GM06990 (cell line): ENCODE measurements at places on chromosomes 3 and 15.

- no peak for DNase-seq
These were observed 56.1 kb upstream of the RAD18 start for GRCh38 chr3:9019259-9019961.

GRCh38 chr3:58073301-58074108, 65.3 kb downstream of the FLNB start:
- DNase-seq, result no peak

DNA sequence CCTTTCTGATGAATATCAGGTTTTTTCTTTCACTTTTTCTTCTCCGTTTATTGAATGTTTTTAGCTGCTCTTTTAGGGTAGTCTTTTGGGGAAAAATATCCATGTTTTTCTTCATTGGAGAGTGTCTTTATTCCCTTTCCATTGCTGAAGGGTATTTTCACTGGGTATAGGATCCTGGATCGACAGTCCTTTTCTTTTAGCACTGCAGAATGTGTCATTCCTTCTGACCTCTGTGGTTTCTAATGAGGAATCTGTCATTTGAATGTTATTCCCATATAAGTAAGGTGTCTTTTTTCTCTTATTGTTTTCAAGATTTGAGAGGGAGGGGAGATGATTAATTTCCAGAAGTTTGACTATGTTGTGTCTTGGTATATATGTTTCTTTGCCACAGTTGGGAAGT, 96.8 kb downstream of the BBX start:
- no peak for DNase-seq

GRCh38 chr15:41930221-41930866, 36.5 kb upstream of the SPTBN5 start:
- DNase-seq, result no peak

DNA sequence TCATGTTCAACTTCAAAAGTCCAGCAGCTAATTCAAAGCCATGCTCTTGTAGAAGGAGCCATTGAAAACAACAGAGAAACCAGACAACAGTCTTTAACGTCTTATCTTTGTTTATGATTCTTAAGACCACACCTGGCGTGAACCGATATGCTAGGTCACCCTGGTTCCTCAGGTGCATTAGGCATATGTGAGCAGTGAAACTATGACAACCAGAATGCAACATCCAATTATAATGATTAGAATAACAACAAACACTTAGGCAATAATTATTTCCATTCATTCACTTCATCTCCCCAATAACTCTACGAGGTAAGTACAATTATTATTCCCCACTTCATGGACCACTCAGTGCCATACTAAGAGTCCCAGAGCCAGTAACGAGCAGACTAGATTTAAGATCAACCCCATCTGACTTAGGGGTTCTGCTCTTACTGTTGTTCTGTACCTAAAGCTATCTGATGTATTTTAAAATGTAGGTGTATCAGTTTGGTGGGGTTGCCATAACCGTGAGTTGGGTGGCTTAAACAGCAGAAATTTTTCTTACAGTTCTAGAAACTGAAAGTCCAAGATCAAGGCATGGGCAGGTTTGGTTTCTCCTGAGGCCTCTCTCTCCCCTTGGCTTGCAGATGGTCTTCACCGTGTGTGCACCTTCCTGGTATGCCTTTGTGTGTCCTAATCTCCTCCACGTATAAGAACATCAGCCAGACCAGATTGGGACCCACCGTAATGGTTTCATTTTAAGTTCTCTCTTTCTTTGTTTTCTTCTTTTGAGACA, 997.8 kb upstream of the CFAP20DC start:
- DNase-seq, result no peak

DNA sequence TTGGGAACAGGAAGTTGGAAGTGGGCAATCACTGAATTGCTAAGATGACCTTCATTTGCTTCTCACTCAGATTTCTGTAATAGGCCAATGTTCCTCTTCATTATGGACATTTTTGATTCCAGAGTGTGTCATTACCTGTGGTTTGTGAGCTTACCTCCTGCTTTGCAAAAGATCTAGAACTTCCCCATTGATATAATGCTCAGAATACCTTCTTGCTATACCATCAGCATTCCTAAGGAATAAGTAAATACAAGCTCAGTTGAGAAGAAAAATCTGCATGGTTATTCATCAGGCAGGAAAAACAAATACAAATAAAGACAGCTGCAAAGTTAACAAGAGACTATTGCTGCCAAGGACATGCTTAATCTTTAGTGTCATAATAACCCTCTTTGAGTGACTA, 5.6 kb upstream of the RPL14 start:
- no peak for DNase-seq

DNA sequence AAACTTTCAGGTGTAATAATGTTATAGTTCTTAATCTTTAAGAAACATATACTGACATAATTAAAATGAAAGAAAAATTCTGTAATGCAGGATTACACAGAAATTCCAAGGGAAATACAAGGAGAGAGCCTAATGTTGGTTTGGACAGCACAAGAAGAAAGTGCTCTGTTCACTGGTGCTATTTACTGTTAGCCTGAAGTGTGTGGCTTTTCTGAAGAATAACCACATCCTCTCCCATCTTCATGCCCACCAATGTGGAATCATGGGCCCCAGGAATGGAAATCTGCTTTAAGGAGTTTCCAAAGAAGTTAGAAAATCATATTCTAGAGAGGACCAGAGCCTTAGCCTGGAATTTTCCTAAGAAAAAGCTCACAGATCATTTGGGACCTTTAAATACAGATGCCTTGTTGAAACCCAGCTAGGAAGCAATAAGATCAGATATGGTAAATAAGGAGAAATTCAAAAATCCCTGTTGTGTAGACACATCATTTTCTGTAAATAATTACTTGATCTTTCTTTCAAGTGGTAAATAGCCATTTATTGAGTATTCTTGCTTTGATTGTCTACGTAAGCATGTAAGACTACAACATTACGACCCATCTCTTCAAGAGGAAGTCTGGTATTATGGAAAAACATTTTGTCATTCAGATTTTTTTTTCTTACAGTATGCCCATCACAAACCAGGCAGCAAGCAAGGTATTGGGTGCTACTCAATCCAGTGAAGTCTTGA, 10.3 kb upstream of the USP50 start:
- DNase-seq, result no peak

DNA sequence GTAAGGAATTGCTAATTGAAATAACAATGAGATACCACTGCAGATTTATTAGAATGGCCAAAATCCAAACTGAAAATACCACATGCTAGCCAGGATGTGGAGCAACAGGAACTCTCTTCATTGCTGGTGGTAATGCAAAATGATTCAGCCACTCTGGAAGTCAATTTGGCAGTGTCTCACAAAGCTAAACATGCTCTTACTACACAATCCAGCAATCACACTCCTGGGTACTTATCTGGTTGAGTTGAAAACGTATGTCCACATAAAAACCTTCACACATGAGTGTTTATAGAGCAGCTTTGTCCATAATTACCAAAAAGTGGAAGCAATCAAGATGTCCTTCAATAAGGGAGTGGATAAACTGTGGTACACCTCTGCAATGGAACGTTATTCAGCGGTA, 113.3 kb downstream of the SMAD6 start:
- no peak for DNase-seq

GRCh38 chr3:133588035-133588434, 14.5 kb downstream of the CDV3 start:
- DNase-seq, result no peak

DNA sequence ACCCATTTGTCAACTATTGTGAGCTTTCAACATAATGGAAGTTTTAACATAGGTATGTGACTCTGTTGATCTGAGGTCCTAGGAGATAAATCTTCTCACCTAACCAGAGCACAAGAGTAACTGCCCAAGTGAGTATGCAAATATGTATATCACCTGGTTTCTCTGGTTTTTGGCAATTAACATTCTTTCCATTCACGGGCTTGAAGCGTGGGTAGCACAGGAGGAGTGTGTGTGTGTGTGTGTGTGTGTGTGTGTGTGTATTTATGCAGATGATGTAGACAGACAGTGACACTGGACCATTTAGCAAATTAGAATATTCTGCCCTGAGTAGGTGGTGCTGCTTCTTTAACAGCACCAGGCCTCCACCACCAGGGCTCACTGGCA, 15.0 kb downstream of the EPHB1 start:
- DNase-seq, result no peak

GRCh38 chr3:106805625-106806024, 571.6 kb upstream of the CCDC54 start:
- no peak for DNase-seq

DNA sequence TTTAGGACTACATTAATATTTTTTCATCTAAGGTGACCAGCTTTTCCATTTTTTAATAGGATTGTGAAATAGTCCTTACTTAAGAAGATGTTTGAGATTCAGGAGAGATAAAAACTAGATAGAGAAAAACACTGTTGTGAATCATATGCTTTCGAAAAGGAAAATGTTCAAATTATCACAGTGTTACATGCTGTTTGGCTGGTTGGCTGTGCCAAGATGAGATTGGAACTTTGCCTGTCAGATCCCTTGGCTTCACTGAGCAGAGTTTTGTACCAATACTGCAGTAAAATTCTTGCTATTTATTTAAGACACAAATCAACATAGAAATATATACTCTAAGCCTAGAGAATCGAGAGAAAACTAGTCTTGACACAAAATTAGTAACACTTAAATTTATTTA, 117.2 kb downstream of the OXSM start:
- DNase-seq, result no peak

GRCh38 chr15:68214838-68215254, 9.7 kb upstream of the CALML4 start:
- no peak for DNase-seq

DNA sequence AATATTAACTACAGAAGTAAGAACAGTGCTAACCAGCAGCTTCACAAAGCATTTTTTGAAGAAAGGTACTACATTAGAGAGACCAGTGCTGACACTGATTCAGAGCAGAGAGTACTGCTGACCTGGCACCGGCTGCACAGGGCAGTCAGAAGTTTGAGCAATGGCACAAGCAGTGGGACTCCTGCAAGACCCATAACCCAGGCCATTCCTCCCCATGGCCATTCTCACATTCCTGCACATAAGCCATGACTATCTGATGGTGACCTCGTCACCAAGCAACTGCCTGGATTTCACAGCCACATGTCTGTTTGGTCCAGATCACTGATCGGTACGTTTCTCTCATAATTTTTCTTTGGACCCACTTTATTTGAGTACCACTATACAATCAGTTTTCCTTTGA, 88.7 kb downstream of the GPR156 start:
- no peak for DNase-seq

- DNase-seq, result no peak
These were observed 3.9 kb upstream of the SH3GL3 start for GRCh38 chr15:83443076-83443847.

DNA sequence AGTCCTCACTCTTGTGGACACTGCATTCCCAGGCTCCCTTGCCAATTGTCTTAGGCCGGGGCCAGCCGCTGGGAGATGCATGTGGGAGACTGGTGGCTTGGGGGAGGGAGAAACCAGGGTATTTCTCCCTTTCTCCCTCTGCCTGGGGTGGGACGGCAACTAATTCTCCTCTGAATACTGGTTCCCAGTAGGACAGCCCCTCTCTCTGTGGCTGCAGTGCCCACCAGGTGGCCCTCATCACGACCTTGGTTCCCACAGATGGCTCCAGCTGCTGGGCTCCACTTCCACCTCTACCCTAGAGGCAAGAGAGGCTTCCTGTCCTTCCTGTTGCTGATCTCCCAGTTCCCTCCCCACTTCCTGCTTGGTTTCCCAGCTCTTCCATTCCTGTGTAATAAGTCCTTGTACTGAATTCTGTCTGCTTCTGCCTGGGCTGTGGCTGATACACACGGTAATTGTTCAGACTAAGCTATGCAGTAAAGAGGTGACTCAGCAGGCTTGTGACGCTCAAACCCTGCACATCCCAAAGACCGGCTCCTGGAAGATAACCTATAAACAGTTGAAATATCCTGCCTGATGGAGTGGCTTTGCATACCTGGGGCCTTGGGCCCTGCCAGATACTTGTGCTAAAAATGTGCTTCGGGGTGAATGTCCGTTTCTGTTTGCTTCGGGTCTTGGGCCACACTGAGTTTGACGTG, 20.4 kb upstream of the COPG1 start:
- no peak for DNase-seq

- DNase-seq, result no peak
These were observed 4.3 kb downstream of the ITIH1 start for GRCh38 chr3:52781741-52782140.

GRCh38 chr15:95405447-95405846, 925.1 kb upstream of the NR2F2 start:
- no peak for DNase-seq

DNA sequence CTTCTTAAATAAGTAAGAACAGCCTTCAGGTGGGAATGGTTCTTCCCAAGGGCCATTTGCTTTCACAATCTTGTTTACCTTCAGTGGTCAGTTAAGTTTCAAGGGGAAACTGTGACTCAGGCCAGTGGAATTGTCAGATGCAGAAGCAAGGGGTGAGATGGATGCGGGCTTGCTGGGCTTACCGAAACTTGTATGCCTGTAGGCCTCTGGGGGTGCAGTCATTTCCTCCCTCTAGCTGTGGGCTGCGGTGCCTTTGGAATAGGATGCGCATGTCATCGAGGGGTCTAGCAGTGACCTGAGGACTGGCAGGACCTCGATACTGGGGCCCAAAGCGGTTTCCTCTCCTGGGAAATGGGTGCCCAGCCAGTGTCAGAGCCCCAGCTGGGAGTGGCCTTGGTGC, 121.6 kb downstream of the EEFSEC start:
- no peak for DNase-seq

DNA sequence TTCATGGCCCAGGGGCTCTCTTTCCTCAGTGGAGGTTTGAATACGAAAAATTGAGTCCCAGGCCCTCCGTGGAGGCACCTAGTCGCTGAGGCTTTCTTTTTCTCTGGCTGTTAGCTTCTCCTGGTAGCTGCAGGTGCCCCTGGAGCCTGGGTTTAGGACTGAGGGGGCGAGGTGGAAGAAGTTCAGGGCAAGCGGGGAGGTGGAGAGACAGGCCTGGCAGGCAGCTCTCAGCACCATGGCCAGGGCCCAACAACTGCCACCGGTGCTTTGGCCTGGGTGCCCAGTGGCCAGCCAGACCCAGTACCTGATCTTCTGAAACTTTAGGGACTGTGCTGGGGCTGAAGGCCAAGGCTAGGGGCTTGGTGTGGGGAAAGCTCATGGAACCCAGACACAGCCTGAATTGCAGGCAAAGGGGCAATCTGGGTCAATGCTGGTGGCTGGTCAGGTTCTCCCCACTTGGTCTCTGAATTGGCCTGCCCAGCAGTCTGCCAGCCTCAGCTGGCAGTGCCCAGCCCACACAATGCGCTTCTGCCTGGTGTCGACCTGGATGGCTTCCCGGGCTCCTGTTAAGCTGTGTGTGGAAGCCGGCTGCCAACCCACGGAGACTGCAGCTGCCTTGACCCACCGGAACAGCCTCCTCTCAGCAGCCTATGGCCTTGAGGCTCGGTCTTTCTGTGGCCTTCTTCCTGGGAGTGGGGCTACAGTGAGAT, 30.3 kb upstream of the POLG start:
- DNase-seq, result no peak

- no peak for DNase-seq
These were observed 52.9 kb downstream of the TRPM7 start for GRCh38 chr15:50633653-50634052.

GRCh38 chr15:79960502-79961212, 10.3 kb downstream of the BCL2A1 start:
- no peak for DNase-seq
